GM23248 (cell line): ENCODE measurements at places on chromosomes 5 and 9. TPM values are rescaled to one million over a fixed set of nuclear protein-coding genes. Genes with fewer than 3 reads are reported as not detected.

The IL9 gene
- not detected in 2 replicates for total RNA-seq

The CCNO gene
- 3.3 TPM in 1 of 2 replicates, not detected in the other for total RNA-seq

The ANGPTL2 gene
- total RNA-seq, result 9.0 and 12.3 TPM in 2 replicates

The STPG3 gene
- not detected in 2 replicates for total RNA-seq

The COL27A1 gene
- total RNA-seq, result 2.3 and 3.9 TPM in 2 replicates

The PAX5 gene
- total RNA-seq, result not detected in 2 replicates

The PPP2CA gene
- total RNA-seq, result 184 and 193 TPM in 2 replicates

The TEX48 gene
- not detected in 2 replicates for total RNA-seq

The BARHL1 gene
- not detected in 2 replicates for total RNA-seq

The TNFSF15 gene
- under 0.01 TPM in 1 of 2 replicates, not detected in the other for total RNA-seq

The CERCAM gene
- 474 and 525 TPM in 2 replicates for total RNA-seq

The HMMR gene
- 10.7 and 13.9 TPM in 2 replicates for total RNA-seq

The CDKN2B gene
- total RNA-seq, result 5.3 and 10.6 TPM in 2 replicates

The PCDHB6 gene
- total RNA-seq, result 0.22 and 0.38 TPM in 2 replicates

The BAG1 gene
- 25.0 and 38.2 TPM in 2 replicates for total RNA-seq

The PCDHGA11 gene
- total RNA-seq, result 21.7 and 25.3 TPM in 2 replicates

The NRARP gene
- total RNA-seq, result 0.32 TPM in 1 of 2 replicates, not detected in the other

The LCP2 gene
- not detected in 2 replicates for total RNA-seq

The GPX3 gene
- 2.4 and 3.0 TPM in 2 replicates for total RNA-seq

The MLANA gene
- total RNA-seq, result not detected in 2 replicates

The CTNNA1 gene
- total RNA-seq, result 393 TPM in 2 replicates

The NSD1 gene
- 29.7 and 31.9 TPM in 2 replicates for total RNA-seq

The LHX6 gene
- not detected in 2 replicates for total RNA-seq

The STKLD1 gene
- total RNA-seq, result 0.32 and 3.4 TPM in 2 replicates

The FAT2 gene
- not detected in 2 replicates for total RNA-seq

The SLC6A18 gene
- total RNA-seq, result not detected in 2 replicates

The NDOR1 gene
- total RNA-seq, result 12.1 and 12.4 TPM in 2 replicates
